Fibroblast of skin of left biceps (primary cell): ENCODE measurements at places on chromosomes 4 and X.

- no peak for DNase-seq
These were observed 268.5 kb downstream of the PRDM5 start for GRCh38 chr4:120653804-120654573.

- DNase-seq: no peak
These were observed 1.1 kb downstream of the GTPBP6 start for GRCh38 chrX:317424-318067.

DNA sequence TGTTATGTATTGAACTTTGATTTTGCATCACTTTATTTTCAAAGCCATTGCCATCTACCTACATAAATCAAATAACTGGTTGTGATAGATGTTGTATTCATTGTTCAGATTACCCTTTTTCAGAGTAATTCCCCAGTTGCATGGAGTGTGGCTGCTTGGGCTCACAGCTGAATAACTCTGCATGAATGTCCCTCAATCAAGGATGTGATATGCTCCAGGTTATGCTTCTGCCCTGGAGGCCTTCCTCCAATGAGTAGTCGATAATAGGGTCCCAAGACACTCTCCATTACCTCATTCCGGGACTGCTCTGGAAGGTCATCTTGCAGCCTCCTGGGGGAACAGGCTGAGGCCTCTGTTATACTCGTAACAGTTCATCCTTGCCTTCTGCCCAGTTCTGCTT is 251.8 kb downstream of the ADGRL3 start:
- DNase-seq: no peak

DNA sequence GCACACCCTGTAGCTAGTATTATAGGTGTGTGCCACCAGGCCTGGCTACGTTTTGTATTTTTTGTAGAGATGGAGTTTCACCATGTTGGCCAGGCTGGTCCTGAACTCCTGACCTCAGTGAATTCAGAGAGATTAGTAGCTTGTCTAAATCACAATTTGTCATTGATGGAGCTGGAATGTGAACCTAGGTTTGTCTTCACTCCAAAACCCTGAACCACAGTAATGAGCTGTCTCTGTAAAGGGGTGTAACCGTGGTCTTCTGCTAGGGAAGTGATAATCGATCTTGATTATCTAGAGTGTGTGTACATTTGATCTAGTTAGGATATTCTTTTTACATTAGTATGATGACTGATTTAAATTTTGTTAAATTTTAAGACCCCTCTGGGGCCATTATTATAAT is 8.3 kb downstream of the ARHGAP10 start:
- DNase-seq: no peak

DNA sequence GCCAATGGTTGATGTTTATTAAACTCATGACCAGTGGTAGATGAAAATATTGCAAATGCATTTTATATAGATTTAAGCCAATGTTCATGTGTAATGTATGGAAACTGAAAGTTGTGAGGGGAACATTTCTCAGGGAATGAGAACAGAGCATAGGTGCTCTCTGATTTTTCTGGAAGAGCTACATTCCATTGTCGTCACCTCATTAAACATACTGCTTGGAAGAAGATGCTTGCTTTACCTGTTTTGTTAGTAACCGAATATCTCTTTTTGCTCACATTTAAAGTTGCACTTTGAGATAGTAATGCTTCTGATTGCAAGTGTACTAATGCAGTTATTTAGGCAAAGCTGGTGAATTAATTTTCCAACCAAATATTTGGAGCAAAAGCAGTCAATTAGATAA is 93.8 kb upstream of the CLCN4 start:
- DNase-seq: no peak

GRCh38 chr4:101501421-101501820 is 154.1 kb upstream of the PPP3CA start:
- DNase-seq: no peak

- DNase-seq: no peak
These were observed 48.1 kb upstream of the S100G start for GRCh38 chrX:16601885-16602284.

DNA sequence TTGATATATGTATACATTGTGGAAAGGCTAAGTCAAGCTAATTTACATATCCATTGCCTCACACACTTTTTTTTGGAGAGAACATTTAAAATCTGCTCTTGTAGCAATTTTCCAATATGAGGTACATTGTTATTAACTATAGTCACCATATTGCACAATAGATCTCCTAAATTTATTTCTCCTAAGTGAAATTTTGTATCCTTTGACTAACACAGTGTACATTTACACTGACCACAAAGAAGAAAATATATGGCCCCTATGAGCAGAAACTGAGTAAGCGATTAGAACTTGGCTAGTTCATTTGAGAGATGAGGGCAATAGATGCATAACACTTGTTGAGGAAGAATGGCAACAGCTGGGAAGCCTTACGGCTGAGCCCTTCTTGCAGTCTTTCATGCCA is 20.3 kb upstream of the GUCY1B1 start:
- DNase-seq: peak; percentile 71

- DNase-seq: no peak
These were observed 71.4 kb downstream of the FBXO8 start for GRCh38 chr4:174212061-174212460.

DNA sequence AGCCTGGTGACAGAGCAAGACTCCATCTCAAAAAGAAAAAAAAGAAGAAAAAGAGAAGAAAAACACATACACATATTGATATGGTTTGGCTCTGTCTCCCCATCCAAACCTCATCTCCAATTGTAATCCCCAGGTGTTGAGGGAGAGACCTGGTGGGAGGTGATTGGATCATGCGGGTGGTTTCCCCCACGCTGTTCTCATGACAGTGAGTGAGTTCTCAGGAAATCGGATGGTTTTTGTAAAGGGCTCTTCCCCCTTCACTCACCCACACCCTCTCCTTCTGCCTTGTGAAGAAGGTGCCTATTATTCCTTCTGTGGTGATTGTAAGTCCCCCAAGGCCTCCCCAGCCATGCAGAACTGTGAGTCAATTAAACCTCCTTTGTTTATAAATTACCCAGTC is 68.4 kb downstream of the LDB2 start:
- no peak for DNase-seq

GRCh38 chr4:29653221-29653620 is 1066.9 kb upstream of the PCDH7 start:
- no peak for DNase-seq
